Natural killer cell (primary cell): ENCODE measurements at places on chromosomes 5 and 9.

GRCh38 chr5:139749242-139749641 is 46.4 kb upstream of the PSD2 start:
- DNase-seq = peak; percentile 29

DNA sequence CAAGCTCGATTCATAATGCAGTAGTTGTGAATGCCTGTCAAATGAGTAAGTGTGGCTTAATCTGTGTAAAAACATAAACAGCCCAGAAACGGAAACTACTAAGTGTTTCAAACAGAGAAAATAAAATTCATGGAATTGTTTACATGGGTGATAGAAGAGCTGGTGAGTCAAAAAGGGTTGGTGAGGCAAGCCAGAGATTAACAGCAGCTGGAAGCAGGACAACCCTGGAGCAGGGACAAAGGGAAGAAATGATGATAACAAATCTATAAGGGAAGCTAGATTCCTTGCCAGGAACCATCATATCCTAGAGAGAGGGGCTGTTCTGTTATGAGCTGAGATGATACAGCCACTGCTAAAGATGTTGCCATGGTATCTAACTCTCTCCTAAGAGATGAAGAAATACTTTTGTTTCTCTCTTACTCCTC is 18.0 kb upstream of the PRR16 start:
- no peak for DNase-seq

DNA sequence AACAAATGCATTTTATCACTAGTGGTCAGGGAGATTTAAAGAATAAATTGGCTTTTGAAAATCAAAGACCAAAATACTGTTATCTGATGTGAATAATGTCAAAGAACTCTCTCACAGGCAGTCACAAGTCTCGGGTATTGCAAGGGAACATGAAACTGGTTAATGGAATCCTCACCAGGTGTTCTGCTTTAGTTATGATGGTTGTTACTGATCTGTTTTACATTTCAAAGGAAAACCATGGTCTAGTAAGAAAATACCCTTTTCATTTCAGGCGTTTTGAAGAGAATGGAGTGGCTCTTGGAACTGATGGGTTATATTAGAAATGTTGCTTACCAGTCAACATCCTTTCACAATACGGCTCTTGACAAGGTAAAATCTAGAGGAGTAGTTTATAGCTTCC is 43.4 kb downstream of the HACD4 start:
- DNase-seq = no peak

DNA sequence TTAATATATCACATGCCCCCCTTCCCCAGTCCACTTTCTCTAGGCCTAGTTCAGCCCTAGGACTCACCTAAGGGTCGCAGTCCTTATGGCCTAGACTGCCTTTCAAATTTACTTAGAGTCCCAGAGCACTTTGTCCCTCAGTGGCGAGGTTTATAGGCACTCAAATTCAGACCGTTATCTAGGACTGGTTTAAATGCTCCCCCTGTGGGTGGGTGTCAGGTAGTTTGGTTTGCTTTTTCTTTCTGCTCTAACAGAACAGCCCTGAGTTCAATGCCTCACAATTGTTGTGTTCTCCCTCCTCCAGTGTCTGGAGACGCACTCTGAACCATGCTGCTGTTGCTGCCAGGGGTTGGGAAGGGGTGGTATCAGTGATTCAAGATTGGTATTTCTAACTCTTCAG is 317.1 kb downstream of the MAT2B start:
- no peak for DNase-seq

GRCh38 chr5:178249191-178249989 is 16.8 kb upstream of the PHYKPL start:
- peak; percentile 52 for DNase-seq

- DNase-seq = peak; percentile 95
Observed at GRCh38 chr9:92954049-92954861, 6.9 kb downstream of the FGD3 start.

GRCh38 chr5:150178262-150178661 is 11.6 kb upstream of the SLC6A7 start:
- no peak for DNase-seq

- DNase-seq = no peak
Observed at GRCh38 chr9:86975606-86976005, 28.3 kb upstream of the GAS1 start.

GRCh38 chr5:151896031-151896691 is 28.5 kb downstream of the GLRA1 start:
- DNase-seq = no peak

DNA sequence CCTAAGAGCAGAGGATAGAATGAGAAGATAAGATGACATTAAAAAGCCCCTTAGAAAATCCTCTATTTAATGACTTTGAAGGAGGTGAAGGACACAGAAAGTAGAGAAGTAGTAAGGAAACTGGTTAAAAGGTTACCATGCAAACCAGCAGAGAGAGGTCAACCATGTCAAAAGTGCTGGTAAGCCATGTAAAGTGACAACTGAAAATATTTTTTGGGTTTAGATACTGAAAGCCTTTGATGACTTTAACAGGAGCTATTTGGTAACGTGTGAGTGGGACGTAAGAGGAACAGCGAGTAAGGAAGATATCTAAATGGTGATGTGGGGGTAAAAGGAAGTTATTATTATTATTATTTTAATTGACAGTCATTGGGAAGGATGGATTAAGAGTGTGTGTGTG is 56.9 kb downstream of the MACIR start:
- DNase-seq = no peak

DNA sequence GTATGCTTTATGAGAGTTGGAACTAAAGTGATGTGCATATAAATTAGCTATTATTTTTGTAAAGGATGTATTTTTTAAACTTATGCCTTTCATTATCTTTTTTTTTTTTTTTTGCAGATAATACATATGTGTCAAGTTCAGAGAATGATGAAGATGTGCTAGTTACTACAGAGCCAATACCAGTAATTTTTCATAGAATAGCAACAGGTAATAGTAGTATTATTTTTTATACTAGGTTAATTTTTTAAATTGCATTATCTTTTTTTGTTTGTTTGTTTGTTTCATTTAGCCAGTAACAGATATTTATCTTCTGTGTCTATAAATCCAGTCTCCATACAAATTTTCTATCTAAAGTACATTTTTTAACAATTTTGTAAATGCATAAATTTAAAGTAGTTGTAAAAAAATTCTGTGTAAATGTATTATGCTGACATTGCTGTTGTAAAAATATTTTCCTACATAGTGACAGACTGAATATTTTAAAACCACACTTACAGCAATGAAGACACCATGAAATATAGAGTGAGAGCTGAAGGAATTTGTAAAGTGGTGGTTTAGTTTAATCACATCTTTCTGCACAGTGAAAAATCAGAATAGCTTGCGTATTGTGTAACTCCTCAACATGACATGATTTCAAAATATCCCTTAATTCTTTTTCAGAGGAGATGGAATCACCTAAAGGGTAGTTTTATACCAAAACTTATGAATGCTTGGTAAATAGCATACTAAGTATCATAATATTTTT is 93.3 kb downstream of the PARP8 start:
- no peak for DNase-seq

- DNase-seq = no peak
Observed at GRCh38 chr9:128916204-128916603, 4.6 kb upstream of the PHYHD1 start.

DNA sequence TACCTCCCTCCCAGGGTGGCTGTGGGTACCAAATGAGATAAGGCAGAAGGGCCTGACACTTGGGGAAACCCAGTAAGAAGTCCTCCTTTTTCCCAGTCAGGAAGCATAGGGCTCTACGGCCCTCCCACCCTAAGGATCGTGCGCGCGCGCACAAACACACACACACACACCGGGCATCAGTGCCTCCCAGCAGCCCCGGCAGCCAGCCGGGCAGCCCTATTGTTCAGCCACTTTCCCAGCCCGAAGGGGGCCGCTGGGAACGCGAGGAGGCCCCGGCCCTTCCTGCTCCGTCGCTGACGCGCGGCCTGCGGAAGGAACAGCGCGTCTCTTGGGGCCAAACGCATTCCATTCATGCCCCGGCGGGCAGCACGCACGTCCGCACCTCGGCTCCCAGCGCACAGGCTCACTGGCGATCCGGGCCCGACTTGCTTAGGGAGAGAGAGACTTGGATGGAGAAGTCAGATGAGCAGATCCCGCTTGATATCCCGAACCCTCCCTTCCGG is 22.6 kb downstream of the DUSP1 start:
- no peak for DNase-seq

DNA sequence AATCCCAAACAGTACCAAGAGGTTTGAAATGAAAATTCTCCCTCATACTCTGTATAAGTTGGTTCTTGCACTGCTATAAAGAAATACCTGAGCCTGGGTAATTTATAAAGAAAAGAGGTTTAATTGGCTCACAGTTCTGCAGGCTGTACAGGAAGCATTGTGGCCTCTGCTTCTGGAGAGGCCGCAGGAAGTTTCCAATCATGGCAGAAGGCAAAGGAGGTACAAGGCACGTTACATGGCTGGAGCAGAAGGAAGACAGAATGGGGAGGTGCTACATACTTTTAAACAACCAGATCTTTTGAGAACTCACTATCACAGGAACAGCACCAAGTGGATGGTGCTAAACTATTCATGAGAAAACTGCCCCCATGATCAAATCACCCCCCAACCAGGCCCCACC is 25.6 kb upstream of the ERBIN start:
- DNase-seq = no peak

GRCh38 chr5:65050826-65051498 is 282.2 kb downstream of the CWC27 start:
- DNase-seq = no peak
